Gastrocnemius medialis (tissue), 4 donors: ENCODE measurements at places on chromosomes 6 and 20. TPM values are rescaled to one million over a fixed set of nuclear protein-coding genes. Genes with fewer than 3 reads are reported as not detected.

The PTK6 gene
- not detected for total RNA-seq

The PGBD1 gene
- total RNA-seq = 2.8 TPM

The EHMT2 gene
- total RNA-seq = 8.4 TPM

The IMPG1 gene
- total RNA-seq = not detected

The SAPCD1 gene
- not detected for total RNA-seq

DNA sequence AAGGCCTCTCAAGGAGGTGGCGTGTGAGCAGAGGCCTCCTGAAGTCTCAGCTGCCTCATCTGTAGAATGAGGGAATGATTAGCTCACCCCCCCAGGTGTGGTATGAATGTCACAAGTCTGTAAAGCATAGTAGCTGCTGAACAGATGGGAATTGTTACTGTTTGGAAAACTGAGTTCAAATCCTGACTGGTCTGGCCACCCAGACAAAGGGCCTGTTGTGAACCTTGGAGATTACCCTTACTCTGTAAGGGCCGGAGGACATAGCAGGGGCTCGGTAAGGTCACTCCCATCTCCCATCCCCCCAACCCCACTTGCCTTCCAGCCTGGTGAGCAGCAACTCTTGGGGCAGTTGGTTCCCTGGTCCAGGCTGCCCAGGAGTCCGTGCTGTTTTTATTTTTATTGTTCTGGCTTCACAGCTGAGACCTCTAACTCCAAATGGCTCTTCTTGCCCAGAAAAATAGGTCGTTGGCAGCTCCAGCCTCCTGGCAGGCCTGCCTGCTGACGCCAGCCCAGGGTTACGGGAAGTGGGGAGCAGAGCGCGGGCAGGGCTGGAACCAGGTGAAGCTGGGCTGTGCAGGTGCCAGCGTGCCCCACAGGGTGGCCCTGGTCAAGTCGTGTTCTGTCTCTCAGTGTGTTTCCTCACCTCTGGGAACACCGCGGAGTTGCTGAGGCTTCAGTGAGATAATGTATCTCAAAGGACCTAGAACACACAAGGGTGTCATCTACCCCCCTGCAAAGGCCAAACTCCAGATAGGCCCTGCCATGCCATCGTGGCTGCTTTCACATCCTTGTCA is 4.5 kb upstream of the SIRPA start:
- H3K4me1 ChIP-seq = peaks cover 10% of the 10 kb centered on the region
- no peaks in the 10 kb centered on the region for H3K27me3 ChIP-seq
- no peak for DNase-seq
- no peak overlapping the region for H3K4me3 ChIP-seq

The TRIM10 gene
- total RNA-seq = not detected

The TBC1D32 gene
- 1.2 TPM for total RNA-seq
